Activated CD4-positive, alpha-beta T cell treated with anti-CD3 and anti-CD28 coated beads, Interleukin-10, Interleukin-2, amounts not matched to agents 100 ng/mL and 50 ng/mL, durations not matched to agents 16 hours and 8 hours (primary cell): ENCODE measurements at places on chromosomes 6 and 20.

DNA sequence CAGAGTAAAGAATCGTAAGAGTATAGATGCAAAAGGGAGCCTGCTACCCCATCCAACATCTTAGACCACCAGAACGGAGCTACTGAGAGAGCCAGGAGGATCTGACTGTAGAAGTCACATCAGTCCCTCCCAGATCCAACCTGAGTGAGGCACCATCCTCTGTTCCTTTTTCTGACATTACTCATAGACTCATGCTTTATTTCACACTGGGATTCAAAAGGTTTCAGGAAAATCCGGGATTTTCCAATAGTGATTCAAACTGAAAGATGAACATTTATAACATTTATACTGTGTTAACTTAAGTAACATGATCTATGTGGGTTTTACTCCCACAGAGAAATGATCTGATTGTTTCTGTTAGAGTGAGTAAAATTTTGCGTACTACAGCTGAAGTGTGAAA lies 868.6 kb upstream of the GJE1 start:
- DNase-seq: no peak

DNA sequence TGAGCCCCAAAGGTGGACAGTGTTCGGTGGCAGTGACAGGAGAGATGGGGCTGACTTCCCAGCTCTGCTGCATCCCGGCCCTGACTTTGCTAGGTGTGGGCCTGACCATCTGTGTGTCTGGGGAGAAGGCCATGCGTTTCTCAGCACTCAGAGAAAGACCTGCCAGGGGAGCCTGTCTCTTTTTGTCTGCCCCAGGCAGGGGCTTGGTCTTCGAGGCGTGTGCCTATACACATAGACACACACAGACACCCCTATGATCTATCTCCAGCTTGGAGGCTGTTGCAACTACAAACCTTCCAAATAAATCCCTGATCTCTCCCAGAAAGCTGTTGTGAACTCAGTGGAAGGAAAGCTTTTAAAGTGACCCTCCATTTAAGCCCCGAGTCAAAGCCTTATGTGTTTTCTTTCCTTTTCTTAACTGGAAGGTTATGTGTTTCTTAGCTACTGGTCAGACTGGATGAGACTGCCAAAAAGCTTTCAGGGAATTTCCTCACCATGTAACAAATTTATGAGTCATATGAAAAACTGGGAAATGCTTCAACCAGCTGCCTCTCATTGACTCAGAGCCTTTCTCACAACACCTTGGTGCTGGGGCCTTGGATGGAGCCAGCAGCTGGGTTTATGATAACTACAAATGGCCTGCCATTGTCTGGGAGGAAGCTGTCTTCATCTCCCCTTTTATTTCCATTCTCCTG lies 102.6 kb downstream of the CDC5L start:
- no peak for DNase-seq

GRCh38 chr6:142902636-142903053 lies 42.3 kb downstream of the HIVEP2 start:
- peak; percentile 85 for DNase-seq

- DNase-seq: no peak
Observed at GRCh38 chr20:259981-260380, 2.5 kb downstream of the DEFB132 start.

- DNase-seq: no peak
Observed at GRCh38 chr6:29989211-29989610, 46.9 kb downstream of the HLA-A start.

DNA sequence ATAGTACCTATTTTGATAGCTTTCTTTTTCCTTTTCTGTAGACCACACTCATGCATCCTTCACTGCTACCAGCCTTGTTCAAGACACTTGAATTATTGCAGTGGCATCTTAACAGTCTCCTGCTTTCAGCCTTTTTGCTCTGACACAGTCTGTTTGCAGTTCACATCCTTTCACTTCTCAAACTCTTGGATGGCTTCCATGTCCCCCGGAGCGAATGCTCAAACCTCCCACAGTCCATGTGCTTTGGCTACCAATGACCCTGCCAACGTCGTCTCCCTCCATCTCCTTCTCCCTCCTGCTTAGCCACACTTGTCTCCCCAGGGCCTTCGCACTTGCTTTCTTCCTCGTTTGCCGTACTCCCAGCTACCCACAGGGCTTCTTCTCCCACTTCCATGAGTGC lies 270.0 kb upstream of the ZFP64 start:
- no peak for DNase-seq

GRCh38 chr20:58372806-58373205 lies 16.2 kb upstream of the VAPB start:
- DNase-seq: no peak

DNA sequence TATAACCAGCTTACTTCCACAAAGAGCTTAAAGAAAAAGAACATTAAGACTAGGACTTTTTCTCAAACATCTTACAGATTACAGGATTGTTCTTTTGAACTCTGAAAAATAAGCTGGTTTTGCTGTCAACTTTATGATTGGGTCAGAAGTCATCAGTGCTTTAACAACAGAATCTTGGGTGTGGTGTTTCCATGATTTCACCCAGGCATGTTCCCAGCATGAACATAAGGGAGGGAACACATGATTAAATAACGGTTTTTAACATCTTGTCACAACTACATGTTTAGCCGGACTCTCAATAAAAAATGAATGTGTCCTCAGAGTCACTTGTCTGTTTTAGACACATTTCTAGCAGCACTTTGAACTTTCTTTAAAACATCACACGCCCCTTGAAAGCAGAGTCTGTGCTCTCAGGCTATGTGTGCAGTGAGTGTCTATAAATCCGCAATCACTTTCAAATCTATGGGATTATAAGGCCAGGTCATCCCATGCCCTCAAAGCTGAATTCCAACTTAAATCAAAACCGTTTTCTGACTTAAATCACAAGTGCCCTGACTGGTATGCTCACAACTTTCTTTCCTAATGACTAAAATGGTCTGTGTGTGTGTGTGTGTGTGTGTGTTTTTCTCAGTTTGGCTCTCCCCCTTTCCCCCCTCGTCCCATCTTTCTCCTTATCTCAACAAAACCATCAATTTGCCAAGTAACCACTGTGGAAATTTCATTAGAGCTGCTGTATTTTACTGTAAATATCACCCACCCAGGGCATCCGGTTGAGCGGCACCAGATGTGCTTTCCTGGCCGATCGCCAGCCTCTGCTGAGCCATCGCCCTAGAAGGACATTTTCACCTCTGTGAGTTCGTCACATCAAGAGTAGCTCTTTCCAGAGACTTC lies 216.8 kb upstream of the DTNBP1 start:
- peak; percentile 86 for DNase-seq

DNA sequence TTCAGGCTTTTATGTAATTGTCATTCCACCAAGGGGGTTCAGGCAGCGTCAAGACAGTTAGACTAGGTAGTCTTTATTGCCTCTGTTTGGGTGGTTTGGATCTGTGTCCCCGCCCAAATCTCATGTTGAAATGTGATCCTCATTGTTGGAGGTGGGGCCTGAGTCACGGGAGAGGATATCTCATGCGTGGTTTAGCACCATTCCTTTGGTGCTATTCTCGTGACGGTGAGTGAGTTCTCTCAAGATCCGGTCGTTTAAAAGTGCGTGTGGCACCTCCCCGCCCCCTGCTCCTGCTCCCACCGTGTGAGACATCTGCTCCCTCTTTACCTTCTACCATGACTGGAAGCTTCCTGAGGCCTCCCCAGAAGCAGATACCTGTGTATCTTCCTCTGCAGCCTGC lies 51.3 kb upstream of the FOXC1 start:
- no peak for DNase-seq

DNA sequence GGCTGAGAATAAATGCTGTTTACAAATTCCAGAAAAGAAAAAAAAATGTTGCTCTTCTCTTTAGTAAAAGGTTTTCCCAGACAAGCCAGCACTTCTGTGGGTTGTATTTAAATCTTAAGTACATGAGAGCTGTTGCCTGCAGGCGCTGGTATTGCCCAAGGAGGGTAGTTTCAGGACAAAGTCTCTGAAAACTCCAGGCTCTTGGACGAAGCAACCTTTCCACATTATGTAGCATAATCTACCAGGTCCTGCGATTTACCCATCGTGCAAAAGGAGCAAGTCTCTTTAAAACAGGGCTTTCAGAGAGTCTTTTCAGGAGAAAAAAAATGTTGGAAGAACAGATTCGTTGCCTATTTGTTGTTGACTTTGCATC lies 65.6 kb downstream of the PLG start:
- no peak for DNase-seq

- no peak for DNase-seq
Observed at GRCh38 chr20:12318043-12318442, 400.4 kb downstream of the BTBD3 start.

DNA sequence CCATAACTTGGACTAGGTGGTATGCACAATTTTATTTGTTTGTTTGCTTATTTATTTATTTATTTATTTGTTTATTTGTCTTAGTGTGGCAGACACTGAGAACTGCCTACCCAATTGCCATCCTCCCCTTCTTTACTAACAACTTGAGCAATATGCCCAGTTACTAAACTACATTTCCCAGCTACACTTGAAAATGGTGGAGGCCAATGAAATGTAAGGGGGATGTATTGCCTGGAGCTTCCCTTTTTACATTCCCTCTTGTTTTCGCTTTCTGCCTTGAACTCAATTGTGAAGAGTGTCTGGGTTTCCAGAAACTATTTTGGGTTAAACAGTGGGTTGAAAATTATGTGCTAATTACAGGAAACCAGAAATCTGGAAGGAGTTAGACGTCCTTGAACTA lies 152.7 kb upstream of the FKBP1C start:
- DNase-seq: no peak

- DNase-seq: no peak
Observed at GRCh38 chr20:43681468-43681942, 14.6 kb downstream of the MYBL2 start.

DNA sequence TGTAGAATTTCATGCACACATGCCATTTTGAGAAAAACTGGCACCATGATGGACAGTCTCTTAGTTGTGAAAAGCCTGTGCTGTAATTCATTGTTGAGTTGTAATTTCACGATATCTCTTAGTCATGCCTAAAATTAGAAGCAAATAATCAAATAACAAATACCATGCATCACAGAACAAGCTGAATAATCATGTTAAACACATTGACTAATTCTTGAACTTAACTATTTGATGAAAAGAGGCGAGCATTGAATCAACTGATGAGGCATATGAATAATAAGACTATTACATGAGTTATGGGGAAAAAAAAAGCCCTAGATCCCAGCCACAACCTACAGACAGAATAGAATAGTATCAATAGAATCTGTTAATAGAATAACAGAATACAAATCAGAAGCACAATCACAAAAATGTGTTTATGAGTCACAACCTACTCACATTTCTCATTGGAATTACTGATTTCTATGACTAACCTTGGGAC lies 14.2 kb upstream of the RNF217 start:
- no peak for DNase-seq

GRCh38 chr6:37025621-37026466 lies 20.4 kb downstream of the FGD2 start:
- no peak for DNase-seq

DNA sequence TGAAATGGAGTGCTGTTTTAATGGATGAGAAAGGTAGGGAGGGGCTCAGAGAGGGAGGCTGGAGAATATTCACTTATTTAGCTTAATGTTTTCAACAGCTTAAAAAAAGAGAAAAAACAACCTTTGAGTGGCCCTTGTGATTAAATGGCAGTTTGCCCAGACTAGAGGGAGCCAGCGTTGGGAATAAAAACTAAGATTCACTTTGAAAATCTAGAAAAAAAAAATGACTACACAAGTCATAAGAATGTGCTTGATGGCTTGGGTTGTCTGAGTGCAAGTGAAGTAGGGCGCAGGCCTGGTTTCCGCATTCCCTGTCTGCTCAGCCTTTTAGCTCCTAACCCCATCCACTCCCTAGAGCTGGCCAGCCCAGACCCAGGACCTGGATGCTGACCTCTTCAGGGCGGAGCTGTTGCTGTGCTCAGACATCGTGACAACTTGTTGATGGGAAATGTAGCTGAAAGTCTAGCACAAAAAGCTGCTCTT lies 28.9 kb downstream of the UTRN start:
- DNase-seq: no peak

DNA sequence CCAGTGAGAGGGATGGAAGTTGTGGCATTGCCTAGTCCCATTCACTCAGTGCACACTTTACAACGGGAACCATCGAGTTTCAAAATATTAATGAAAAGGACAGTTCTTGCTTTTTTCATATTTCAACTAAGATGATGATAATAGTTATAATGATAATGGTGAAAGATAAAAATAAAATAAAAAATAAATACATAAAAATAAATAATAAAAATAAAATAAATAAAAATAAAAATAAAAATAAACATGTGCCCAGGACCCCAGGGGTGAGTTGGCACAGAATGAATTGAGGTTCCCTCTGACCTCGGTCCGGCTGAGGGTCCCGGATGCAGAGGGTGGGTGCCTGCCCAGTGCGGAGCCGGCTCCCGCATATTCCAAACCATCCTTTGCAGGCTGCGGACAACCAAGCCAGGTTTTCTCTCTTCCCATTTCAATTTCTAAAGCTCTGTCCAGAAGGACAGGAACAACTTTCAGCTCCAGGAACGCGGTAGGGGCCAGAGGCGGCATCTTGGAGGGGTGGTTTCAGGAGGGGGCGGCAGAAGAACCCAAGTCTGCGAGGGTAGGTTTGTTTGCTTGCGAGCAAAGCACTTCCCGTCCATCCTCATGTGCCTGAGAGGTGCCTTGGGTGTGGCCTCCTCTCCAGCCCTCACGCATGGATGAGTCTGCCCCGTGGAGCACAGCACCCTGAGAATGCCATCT lies 236.8 kb downstream of the DLL1 start:
- no peak for DNase-seq
